ENCODE measurements at places on chromosomes 2 and 18. TPM values are rescaled to one million over a fixed set of nuclear protein-coding genes. Genes with fewer than 3 reads are reported as not detected.

ROCK1 gene
- total RNA-seq = 91.2 TPM

AMER3 gene
- not detected for total RNA-seq

AP1S3 gene
- total RNA-seq = 0.50 TPM

UGT1A10 gene
- not detected for total RNA-seq

TXNDC2 gene
- total RNA-seq = not detected

ERICH2 gene
- not detected for total RNA-seq

ITM2C gene
- total RNA-seq = 21.5 TPM

C2orf68 gene
- total RNA-seq = 31.0 TPM

GRCh38 chr2:222241128-222241870 lies 57.5 kb downstream of the PAX3 start:
- H3K27ac ChIP-seq = no peak overlapping the region
- no peaks in the 10 kb centered on the region for H3K4me1 ChIP-seq
- peaks cover 28% of the 10 kb centered on the region for H3K27me3 ChIP-seq
- no peaks in the 10 kb centered on the region for H3K36me3 ChIP-seq
- DNase-seq = no peak

DNA sequence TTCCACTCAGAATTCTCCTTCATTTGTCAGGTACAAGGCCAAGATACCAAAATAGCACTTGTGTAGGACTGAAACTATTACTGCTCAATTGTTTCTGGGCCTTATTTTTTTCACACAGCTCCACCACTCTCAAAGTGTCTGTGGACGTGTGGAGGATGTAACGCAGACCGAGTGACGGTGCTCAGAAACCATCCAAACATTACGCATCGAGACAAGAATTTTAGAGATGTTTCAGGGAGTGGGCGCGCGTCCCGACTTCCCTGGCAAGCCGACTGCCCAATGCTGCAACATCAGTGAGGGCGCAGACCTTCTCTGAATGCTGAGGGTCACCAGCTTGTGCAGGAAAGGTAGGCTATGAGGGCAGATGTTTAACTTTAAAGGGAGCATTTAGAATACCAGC lies 108.4 kb downstream of the GATA6 start:
- no peak for DNase-seq
- H3K27ac ChIP-seq = no peak overlapping the region
- H3K36me3 ChIP-seq = no peaks in the 10 kb centered on the region
- no peaks in the 10 kb centered on the region for H3K27me3 ChIP-seq

- DNase-seq = no peak
- H3K4me1 ChIP-seq = no peaks in the 10 kb centered on the region
- no peak overlapping the region for H3K27ac ChIP-seq
- H3K4me3 ChIP-seq = no peak overlapping the region
- no peaks in the 10 kb centered on the region for H3K36me3 ChIP-seq
- no peaks in the 10 kb centered on the region for H3K27me3 ChIP-seq
Measured at GRCh38 chr2:4404363-4404762, 701.0 kb downstream of the DCDC2C start.

- DNase-seq = no peak
- no peak overlapping the region for H3K27ac ChIP-seq
- no peaks in the 10 kb centered on the region for H3K36me3 ChIP-seq
- no peaks in the 10 kb centered on the region for H3K27me3 ChIP-seq
Measured at GRCh38 chr2:173762221-173762620, 203.0 kb downstream of the SP3 start.

- H3K36me3 ChIP-seq = no peaks in the 10 kb centered on the region
- H3K27me3 ChIP-seq = peaks cover 58% of the 10 kb centered on the region
- DNase-seq = peak; percentile 75
- H3K4me1 ChIP-seq = peaks cover 22% of the 10 kb centered on the region
Measured at GRCh38 chr2:231925303-231926179, 655 bp downstream of the NPPC start.

- H3K27ac ChIP-seq = no peak overlapping the region
- no peaks in the 10 kb centered on the region for H3K27me3 ChIP-seq
- H3K36me3 ChIP-seq = no peaks in the 10 kb centered on the region
- H3K4me1 ChIP-seq = no peaks in the 10 kb centered on the region
- no peak for DNase-seq
Measured at GRCh38 chr18:6389005-6389404, 25.7 kb downstream of the L3MBTL4 start.

DNA sequence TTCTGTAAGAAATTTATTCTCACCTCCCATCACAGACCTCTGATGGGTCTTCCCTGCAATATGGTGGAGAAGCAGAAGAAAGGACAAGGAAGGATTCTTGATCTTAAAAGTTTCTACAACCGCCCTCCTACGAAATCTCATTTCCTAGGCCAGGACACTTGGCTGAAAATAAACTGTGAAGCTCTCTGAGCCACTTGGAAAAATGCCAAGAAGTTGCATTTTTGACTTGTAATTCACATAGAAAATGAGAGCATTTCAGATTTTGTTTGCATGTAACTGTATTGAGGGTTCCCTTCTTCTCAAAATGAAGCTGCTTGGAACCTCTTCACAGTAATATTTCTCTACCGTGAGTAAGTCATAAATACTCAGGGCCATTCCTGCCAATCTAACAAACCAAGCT lies 458.3 kb upstream of the SLC14A2 start:
- no peak overlapping the region for H3K27ac ChIP-seq
- H3K27me3 ChIP-seq = no peaks in the 10 kb centered on the region
- no peak for DNase-seq
- H3K36me3 ChIP-seq = no peaks in the 10 kb centered on the region

GRCh38 chr2:171056307-171056706 lies 104.4 kb downstream of the TLK1 start:
- H3K4me1 ChIP-seq = no peaks in the 10 kb centered on the region
- H3K36me3 ChIP-seq = peaks cover 66% of the 10 kb centered on the region
- no peak overlapping the region for H3K27ac ChIP-seq
- no peak overlapping the region for H3K4me3 ChIP-seq
- DNase-seq = no peak
